ENCODE measurements at places on chromosomes 2 and 18. TPM values are rescaled to one million over a fixed set of nuclear protein-coding genes. Genes with fewer than 3 reads are reported as not detected.

DNA sequence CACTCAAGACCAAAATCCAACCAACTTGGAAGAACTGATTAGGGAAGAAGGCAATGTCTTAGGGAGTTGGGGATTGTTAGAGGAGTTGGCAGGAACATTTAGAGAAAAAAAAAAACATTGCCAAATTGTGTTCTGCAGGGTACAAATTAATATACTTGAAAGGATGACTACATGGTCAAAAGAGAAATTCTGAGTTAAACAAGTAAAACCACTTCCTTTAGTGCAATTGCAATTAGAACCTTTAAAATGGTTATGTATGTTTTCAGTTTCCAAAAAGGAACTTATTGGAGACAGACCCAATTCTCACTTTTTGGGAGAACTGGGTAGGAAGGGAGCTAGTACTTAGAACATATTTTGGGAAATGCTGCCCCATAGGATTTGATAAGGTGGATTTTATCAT, 137.9 kb downstream of the GPD2 start:
- no peak for DNase-seq

DNA sequence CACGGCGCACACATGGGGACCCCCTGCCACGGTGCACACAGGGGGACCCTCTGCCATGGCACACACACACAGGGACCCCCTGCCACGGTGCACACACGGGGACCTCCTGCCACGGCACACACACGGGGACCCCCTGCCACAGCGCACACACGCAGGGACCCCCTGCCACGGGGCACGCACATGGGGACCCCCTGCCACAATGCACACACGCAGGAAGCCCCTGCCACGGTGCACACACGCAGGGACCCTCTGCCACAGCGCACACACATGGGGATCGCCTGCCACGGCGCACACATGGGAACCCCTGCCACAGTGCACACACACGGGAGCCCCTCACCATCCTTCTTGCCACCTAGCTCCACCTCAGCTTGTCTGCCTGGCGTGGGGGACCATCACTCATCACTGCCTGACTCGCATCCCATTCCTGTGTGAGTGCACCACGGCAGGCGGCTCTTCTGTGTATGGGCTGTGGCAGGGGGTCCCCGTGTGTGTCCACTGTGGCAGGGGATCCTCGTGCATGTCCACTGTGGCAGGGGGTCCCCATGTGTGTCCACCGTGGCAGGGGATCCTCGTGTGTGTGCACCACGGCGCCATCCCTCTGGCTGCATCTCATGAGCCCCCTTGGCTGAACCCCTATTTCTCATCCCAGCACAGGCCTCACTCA, 206.7 kb downstream of the EIPR1 start:
- DNase-seq: no peak

DNA sequence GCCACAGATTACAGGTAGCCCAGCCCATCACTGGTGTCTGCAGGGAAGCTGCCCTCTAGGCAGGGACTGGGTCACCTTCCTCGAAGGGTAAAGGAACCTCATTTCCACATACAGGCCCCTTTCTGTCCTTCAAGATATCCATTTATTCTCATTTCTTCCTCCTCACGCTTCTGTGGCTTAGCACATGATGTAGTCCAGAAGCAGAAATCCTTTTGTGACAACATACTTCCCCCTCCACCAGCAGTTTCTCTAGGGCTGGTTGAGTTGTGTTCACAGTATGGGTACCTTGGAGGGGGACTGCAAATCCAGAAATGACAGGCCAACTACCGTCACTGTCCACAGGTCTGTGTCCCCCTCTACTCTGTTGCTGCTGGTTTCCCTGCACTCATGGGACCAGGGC, 364.9 kb downstream of the ANAPC1 start:
- DNase-seq: no peak

- no peak for DNase-seq
Measured at GRCh38 chr2:71859211-71859847, 288.3 kb downstream of the CYP26B1 start.

DNA sequence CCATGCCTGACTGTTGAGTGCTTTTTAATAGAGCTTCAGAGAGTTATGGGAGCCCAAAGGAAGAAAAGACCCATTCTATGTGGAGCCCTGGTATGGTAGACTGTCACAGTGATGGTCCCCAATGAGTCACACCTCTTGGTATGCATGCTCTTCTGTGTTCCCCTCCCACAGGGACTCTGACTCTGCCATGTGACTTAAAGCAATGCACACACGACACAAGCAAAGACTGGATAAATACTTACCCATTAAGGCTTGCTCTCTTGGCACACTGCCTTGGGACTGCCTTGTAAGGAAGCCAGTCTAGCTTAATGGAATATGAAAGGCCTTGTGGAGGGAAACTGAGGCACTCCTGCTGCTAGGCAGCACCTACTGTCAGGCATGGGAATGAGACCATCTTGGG, 16.7 kb upstream of the DTNB start:
- peak; percentile 25 for DNase-seq

DNA sequence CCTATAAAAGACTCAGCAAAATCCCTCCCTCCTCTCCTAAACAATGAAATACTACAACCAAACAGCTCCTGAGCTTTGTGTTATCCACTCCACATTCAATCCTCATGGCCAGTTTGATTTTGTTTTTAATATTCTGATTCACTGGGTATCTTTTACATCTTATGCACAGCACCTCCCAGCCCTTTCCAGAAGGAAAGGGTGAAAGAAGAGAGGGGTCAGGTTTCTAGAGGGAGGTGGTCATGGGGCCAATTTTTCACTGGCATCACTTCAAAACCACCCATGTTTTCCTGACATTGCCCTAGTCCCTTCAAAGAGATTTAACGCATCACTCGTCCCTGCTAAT, 315.6 kb downstream of the LPIN1 start:
- no peak for DNase-seq

Gene KCNG3
- total RNA-seq: 7.1 TPM

DNA sequence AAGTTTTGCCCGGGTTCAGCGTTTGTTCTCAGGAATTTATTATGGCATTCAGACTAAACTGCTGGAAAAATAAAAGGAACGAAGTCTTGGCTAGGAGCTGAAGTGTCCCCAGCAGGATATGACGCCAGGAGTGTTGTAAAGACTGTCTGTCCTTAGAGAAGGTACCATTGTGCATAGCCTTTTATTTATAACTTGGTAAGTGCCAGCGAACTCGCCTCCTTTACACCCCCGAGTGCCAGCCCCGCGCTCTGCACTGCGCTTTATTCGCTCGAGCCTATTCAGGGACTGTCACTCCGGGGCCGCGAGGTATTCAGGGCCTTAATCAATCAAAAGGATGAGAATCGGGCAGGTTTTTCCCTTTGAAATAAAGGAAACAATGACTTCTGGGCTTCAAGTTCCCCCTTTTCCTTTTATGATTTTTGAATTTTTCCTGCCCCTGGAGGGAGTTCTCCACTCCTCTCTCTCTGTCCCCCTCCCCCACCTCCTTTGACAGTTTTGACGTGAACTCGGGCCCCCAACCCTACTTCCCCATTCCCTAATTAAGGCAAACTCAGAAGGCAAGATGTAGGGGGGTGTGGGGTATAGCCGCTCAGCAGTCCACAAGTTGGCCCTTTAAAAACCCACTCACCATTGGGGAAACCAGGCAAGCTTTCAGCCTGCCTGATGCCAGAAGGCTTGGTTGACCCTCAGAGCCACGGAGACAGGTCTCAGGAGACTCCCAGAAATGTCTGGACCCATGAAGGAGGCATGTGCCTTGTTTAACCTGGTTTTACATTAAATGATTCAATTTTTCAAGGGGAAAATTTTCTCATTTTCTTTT, 1.3 kb upstream of the PAX3 start:
- DNase-seq: no peak

Gene SRD5A2
- not detected for total RNA-seq

GRCh38 chr2:133303150-133303549, 265.1 kb downstream of the NCKAP5 start:
- DNase-seq: peak; percentile 78

Gene CFAP53
- total RNA-seq: 0.08 TPM

Gene UNC50
- total RNA-seq: 56.0 TPM

Gene L3MBTL4
- total RNA-seq: 6.8 TPM

GRCh38 chr2:179985163-179985820, 21.8 kb downstream of the CWC22 start:
- no peak for DNase-seq

DNA sequence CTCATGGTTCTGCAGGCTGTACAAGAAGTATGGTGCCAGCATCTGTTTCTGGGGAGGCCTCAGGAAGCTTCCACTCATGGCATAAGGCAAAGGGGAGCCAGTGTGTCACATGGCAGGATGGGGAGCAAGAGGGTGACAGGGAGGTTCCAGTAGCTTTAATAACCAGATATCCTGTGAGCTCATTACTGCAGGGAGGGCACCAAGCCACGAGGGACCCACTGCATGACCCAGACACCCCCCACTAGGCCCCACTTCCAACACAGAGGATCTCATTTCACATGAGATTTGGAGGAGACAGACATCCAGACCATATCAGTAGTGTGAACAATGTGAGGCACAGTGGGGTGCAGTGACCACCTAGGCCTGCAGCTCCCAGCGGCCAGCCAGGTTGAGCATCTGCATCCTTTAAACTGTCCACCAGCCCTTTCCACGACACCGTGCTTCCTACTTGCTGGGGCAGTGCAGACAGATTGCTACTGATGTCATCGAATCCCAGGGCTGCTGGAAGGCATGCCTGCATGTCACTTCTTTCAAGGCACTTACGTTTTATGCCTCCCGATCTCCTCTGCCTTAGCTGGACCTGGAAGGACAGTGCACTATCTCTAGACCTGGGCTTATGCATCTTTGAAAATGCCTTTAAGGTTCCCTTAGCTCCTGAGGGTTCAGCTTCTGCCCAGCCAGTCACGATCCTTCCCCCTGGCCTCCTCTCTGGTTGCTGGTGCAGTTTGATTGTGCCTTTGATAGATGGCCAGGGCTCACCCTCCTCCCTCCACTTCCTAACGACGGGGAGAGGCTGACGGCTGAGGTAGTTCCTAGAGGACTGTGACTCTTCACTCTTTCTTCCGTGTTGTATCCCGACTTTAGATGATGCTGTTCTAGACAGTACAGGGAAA, 174.3 kb downstream of the FAM210A start:
- no peak for DNase-seq

- DNase-seq: no peak
Measured at GRCh38 chr18:55559739-55560138, 28.3 kb downstream of the TCF4 start.

Gene IL1RL1
- not detected for total RNA-seq

- DNase-seq: no peak
Measured at GRCh38 chr2:102155703-102156515, 13.4 kb downstream of the IL1R1 start.

DNA sequence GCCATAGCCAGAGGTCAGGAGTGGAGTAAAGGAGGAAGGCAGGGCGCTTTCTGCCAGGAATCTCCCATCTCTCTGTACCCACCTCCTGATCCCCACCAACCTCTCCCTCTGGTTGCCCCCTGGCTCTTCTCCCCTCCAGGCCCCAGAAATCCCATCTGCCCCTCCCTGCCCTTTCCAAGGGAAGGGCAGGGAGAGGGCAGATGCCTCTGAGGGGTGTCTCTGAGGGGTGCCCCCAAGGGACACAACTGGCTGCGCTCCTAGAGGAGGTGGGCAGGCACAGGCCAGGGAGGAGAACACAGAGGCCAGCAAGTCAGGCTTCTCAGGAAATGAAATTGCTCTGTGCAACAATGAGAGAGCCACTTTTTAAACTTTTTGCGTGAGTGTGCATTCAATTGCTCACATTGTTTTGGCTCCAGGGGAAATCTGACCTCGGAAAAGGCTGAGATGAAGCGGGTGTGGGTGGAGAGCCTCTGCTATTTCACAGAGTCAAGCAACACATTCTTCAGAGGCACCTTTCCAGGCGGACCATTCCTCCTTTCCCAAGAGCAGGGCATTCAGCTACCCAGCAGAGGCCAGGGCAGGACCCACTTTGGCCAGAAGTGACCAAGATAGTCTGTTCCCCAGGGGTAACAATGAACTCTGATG, 125.5 kb downstream of the SMAD7 start:
- DNase-seq: peak; percentile 40

Gene ZAP70
- total RNA-seq: not detected

Gene DLX1
- total RNA-seq: 4.9 TPM

Gene RTP5
- total RNA-seq: not detected

Gene SERPINB13
- total RNA-seq: not detected

GRCh38 chr2:195333869-195334268, 323.2 kb upstream of the SLC39A10 start:
- no peak for DNase-seq

- no peak for DNase-seq
Measured at GRCh38 chr18:33814546-33814945, 236.5 kb downstream of the ASXL3 start.

Gene TFCP2L1
- not detected for total RNA-seq

GRCh38 chr2:152223977-152224376, 48.4 kb upstream of the STAM2 start:
- no peak for DNase-seq

- no peak for DNase-seq
Measured at GRCh38 chr2:216695401-216695821, at the start of gene IGFBP5. Gene IGFBP5 (minus strand): TSS chr2:216695549. CDS start chr2:216694775, 774 bp downstream.

GRCh38 chr2:191947235-191947634, 100.3 kb upstream of the CAVIN2 start:
- no peak for DNase-seq

DNA sequence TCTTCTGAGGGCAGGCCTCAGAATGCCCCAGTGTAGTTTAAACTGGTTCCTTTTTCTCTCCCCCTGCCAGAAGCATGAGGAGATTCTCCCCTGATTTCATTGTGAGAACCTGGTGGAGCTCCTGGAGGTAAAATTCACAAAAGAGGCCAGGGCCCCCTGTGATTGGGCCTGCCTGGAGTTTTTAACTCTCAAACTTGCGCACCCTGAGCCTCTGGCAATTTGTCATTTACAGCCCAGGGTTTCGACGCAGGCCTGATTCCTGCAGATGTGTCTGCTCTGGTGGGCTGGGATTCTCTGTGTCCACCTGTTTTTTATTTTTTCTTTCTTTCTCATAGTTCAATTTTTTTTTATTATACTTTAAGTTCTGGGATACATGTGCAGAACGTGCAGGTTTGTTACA, 157.9 kb downstream of the ASB1 start:
- no peak for DNase-seq

GRCh38 chr18:27185025-27185763, at the start of gene CHST9:
Gene CHST9 (minus strand): TSS chr18:27185308. CDS start chr18:27142809, 42,499 bp downstream.
- DNase-seq: no peak

Gene ABCB11
- total RNA-seq: not detected

GRCh38 chr2:191922736-191923651, 76.1 kb upstream of the CAVIN2 start:
- no peak for DNase-seq

GRCh38 chr2:158969715-158970240, 1.3 kb downstream of the TANC1 start:
- DNase-seq: peak; percentile 44

- no peak for DNase-seq
Measured at GRCh38 chr2:200338692-200339091, 32.2 kb downstream of the SPATS2L start.

Gene DLGAP1
- total RNA-seq: not detected

Gene LINC00305
- not detected for total RNA-seq

DNA sequence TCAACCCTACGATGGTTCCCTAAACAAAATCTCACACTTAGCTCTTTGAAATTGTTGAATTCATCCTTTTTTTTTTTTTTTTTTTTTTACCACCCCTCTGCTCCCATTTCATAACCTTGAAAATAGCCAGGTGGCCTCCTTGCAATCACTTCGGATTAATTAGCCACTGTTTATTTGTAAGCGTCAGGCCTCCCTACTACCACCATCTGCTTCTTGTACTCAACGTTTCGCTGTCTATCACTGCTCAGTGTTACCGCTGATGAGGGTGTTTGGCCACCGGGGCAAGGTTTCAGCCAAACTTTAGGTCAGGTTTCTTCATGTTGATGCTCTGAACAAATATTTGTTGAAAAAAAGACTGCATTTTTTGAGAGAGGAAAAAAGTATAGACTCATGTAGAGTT, 183.2 kb downstream of the EPHA4 start:
- DNase-seq: no peak

All from SJSA1 (cell line).